ENCODE measurements at places on chromosomes 11 and 22.

GRCh38 chr11:15216678-15217077, 102.0 kb downstream of the INSC start:
- DNase-seq: no peak

DNA sequence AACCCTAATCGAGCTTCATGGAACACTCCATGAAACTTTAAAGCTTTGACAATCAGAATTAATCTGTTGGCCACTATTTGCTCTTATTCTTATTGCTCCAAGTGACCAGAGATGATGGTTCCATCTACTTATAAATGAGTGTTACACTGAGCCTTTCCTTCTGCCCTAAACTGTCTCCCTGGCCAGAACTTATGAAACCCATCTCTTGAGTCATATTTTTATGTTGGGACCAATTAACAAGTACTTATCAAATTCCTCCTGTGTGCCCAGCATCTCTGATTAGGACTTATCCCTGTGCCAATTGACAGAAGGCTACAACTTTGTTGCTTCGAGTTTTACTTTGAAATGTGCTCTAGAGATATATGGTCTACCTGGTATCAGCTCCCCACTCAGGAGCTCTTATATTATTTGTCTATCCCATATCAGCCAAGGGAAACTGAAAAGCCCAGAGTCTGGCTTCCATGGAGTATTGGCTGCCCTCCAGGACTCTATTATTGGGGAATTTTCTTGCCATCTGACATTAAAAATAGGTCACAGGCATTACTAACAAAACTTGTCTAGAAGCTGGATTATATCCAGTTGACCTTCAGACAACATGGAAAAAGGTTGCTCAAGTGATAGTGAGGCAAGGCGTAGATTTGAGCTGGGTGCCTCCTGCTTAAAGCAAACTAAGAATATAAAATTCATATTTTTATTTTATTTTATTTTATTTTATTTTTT, 8.8 kb downstream of the KREMEN1 start:
- no peak for DNase-seq

DNA sequence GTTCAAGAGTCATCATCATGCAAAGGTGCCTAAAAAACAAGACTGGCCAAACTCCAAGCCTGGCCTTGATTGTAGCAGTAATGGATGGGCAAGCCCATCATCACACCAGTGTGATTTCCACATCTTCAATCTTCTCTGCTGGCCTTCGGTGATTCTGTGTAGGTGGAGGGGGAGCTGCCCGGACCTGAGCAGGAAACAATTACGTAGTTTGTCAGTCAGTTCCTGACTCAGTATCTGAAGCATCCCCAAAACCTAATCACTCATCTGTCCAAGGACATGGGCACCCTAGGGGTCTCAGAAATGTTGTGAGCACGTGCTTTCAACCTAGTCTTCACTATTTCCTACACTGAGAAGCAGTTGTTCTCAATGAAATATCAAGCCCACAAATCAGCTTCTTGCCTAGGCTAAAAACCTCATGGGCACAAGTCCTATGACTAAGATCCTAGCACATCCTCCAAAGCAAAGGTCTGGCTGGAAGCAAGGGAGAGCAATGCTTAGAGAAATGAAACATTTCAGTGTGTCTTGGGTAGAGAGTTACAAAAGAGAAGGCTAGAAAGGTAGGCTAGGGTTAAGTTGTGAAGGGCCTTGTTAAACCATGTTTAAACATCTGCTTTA, 24.6 kb downstream of the ATG16L2 start:
- no peak for DNase-seq

GRCh38 chr11:19814421-19814820, 101.8 kb downstream of the NAV2 start:
- DNase-seq: no peak

- DNase-seq: no peak
Observed at GRCh38 chr11:19740586-19740985, 27.9 kb downstream of the NAV2 start.

- no peak for DNase-seq
Observed at GRCh38 chr11:67646535-67647336, 3.8 kb downstream of the ACY3 start.

DNA sequence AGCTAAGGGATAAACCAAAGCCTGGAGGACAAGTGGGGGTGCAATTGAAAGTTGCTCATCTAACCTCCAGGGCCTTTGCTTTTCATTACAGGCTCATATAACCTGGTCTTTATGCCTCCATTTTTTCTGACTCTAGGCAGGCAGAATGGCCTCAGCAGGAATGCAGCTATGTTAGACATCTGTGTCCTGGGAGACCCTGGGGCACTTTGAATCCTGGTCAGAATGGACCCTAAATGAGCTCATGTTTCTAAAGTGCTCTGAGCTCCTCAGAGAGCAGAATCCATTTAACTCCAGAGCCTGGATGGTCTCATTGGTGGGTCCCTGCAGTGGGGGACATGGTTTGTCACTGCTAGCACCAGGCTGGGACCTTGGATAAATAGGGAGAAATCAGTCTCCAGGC, 177.3 kb downstream of the KIRREL3 start:
- DNase-seq: no peak

DNA sequence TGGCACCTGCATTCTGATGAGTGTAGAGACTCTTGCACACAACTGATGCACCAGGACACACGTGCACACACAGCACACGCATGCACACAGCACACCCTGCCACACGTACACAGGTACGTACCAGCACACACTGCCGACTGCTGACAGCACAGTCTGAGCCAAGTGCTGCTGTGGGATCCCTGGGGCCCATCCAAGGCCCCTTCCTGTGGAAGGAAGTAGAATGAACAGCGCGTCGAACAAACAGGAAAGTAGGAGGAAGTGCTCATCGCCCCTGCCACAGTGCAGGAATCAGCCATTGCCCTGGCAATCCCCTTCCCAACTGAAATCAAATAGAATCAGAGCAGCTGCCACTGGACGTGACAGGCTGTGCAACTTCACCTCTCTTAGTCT, 57.9 kb downstream of the CD82 start:
- no peak for DNase-seq

DNA sequence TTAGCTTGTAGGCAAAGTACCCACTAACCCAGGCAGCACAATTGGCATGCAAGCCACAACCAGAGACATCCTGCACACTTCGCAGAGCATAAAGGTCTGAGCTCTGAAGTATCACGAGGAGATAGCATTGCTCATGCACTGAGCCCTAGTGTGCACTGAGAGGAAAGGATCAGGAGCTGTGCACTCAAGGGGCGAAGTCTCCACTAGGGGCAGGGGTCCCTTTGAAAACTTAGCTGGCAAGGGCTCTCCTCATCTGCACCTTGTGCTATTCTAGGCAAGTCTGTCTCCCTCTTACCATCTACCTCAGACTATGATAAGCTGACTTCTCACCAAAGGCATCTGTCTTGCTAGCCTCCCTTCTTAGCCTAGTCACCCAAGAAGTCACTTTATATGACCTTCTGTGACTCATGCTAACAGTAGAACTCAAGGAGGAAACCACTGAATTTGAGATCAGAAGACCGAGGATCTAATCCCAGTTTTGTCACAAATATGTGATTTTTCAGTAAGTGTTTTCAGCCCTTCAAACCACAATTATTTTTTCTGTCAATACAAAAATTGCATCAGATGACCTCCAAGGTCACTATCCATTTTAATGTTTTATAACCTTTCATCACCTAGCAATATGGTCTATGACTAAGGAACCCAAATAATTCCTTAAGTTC, 1078.0 kb downstream of the NTM start:
- no peak for DNase-seq

DNA sequence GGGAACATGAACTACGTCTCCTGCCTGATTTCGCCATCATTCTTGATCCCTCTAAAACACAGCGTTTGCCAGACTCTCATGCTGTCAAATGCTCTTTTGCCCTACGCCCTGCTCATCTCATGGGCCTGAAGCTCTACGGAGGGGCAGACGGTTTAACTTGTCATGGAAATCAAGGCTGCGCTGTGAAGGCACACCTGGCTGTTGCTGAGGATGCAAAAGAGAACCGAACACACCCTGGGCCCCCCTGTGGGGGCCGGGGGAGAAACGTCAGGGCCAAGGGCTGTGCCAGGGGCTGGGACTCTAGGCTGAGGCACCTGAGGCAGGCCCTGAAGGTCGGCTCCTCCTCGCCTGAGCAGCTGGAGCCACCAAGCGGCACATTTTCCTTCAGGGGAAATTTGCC, 957.2 kb downstream of the BRD1 start:
- no peak for DNase-seq

- no peak for DNase-seq
Observed at GRCh38 chr22:48945621-48946458, 881.8 kb downstream of the BRD1 start.

DNA sequence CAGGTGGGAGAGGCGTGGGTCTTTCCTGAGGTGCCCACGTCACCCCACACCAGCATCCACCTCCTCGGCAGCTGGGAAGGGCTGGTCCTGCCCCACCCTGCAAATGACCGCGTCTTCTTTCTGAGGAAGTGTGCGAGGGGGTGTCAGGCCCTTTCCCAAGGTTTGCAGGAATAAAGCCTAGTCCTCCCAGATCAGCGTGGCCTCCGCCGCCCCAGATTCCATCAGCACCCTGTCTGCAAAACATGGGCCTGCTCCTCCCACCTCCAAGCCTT, 14.4 kb upstream of the SLC39A13 start:
- DNase-seq: no peak

GRCh38 chr11:73945396-73945795, 5.4 kb upstream of the DNAJB13 start:
- DNase-seq: no peak

DNA sequence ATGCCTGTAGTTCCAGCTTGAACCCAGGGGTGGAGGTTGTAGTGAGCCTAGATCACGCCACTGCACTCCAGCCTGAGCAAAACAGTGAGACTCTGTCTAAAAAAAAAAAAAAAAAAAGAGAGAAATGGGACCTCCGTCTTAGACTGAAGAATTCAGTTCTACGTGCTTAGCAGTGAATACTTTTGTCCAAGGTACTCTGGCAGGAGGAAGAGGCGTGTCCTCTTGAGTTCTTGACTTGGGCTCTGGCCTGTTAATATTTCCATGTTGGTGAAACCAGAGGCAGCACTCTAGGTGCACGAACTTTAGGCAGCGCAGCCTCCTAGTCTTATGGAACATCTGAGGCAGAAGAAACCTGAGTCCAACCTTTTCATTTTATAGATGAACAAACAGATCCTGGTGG, 2.4 kb downstream of the HMBS start:
- no peak for DNase-seq

DNA sequence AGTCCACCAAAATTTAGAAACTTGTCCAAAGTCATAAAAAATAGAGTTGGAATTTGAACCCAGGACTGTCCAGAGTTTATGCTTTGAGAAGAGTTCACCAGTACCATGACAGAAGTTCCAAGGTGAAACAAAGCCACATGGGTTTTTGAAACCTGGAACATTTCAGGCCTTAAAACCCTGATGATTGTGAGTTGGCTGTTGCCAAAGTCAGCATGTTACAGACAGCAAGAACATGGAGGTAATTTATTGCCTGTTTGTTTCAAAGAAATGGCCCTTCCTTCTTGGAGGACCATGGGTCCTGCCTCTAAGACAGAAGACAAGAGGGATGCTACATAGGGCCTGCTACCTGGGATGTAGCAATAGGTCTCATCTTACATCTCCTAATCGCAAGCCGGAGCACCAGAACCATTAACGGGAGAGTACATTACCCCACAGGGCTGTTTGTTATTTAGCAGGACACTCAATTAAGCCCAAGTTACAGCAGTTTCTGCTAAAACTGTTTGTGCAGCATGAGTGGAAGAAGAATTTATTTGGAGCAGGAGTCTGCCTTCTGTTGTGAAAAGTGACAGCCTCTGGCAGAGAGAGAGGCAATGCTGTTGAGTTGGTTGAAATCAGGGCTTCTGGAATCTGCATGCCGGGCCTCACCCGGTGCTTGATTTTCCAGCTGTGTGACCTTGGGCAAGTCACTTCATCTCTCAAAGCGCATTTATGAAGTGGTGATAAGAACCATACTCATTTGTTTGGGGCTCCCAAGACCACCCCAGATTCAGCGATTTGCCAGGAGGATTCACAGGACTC, 136.2 kb downstream of the LDLRAD3 start:
- no peak for DNase-seq

GRCh38 chr11:35721651-35722282, 59.2 kb downstream of the TRIM44 start:
- no peak for DNase-seq

DNA sequence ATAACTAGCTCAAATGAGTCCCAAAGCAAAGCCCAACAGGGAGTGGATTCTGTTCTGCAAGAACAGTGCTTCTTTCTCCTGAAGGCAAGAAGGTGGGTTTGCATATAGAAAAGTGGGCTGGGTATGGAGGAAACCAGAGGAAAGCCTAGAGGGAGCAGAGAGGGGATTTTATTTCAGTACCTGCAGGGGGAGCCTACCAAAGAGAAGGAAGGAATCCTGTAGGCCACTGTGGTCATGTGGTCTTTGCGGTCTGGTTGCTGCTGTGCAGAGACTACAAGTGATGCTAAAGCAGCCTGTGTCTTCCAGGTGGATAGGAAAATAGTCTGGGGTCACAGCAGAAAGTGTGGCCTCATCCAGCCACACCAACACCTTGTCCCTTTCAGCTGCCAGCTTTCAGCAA, 33.2 kb upstream of the ZBTB16 start:
- peak; percentile 28 for DNase-seq

DNA sequence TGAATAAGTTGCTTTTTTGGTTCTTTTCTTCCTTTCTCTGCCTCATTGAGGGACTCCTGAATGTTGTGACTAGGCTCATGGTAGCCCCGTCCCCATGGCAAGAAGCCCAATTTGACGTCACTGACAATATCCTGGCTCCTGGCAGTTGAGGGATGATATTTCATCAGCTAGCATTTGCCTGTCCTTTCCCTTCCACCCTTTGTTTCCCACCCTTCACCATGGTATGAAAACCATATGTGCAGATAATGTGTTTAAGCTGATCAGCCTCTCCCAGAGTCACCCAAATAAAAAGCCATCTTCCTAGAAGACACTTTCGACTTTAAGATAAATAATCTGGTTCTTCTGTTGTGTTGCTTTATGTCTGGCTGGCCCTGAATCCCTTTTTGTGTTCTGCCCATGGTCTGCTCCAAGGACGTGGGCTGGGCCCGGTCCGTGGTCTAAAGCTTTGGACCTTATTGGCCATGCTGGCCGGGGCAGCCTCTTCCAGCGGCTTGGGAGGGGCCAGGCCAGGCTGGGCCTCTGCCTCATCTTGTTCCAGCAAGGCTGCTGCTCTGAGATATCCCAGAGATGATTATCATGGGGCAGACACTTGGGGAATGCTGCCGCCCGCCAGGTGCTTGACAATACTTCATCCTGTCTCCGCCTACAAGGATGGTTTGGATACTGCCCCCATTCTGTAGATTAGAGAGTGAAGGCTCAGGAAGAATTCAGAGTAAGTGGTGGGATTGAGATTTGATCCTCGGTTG, 5.1 kb downstream of the TSPAN18 start:
- DNase-seq: no peak

- DNase-seq: no peak
Observed at GRCh38 chr11:41613326-41613725, 153.9 kb upstream of the LRRC4C start.

DNA sequence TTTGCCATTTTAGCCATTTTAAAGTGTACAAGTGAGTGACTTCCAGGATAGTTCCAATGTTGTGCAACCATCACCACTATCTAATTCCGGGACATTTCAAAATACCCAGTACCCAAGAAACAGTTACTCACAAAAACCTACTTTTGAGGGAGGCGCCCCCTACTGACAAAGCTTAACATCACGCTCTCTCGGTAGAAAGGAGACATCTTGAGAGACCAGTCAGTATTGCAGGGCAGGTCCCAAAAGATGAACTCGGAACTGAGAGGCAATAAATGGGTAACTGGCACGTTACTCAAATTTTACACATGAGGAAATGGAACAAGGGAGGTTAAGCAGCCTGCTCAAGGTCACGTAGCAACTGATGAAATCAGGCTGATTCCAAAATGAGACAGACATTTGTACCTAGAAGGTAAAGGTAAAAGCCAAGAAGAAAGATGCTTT, 50.0 kb upstream of the POU2AF1 start:
- DNase-seq: peak; percentile 13
